ENCODE measurements at places on chromosomes 5 and 9.

DNA sequence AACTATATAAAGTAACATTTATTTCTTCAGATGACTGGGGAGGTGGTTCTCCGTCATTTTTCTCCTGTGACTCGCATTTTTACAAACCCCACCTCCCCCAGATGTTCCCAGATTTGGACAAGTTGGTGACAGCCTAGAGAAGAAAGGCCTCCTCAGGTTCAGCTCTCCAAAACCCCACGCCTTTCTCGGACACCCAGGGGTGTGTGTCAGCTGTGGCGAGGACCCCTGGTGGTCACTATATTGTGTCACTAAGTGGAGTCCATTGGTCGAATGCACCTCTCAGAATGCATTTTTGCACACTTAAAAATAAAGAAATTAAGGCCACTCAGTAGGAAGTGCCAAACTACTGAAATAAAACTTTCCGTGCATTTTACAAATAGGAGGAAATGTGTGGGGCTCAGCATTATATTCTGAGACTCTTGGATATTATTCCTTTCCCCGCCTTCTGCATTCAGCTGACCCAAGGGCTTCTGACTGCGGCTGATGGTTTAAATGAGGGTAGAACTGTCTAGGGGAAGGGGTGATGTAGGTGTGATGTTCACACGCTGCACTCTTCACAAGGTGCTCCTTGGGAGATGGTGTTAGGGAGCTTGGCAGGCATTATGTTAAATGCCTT, 47.6 kb downstream of the ACO1 start:
- no peak for DNase-seq

- DNase-seq: no peak
Observed at GRCh38 chr5:146052780-146053179, 52.6 kb downstream of the PLAC8L1 start.

DNA sequence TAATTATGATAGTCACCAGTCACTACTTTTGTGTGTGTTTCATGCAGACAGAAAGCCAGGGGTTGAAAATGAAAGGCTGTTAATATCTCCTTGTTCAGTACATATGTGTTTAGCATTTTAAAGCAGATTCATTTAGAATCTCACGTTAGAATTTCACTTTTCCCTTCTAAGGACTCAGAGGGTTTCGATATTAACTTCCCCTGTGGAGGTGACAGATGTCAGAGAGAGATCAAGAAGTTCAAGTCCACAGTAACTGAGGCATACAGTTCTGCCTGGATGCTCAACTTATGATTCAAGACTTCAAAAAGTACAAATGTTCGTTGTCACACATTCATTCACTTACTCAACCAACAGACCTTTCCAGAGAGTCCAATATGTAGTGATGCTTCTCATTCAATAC, 251.1 kb downstream of the EBF1 start:
- DNase-seq: no peak

DNA sequence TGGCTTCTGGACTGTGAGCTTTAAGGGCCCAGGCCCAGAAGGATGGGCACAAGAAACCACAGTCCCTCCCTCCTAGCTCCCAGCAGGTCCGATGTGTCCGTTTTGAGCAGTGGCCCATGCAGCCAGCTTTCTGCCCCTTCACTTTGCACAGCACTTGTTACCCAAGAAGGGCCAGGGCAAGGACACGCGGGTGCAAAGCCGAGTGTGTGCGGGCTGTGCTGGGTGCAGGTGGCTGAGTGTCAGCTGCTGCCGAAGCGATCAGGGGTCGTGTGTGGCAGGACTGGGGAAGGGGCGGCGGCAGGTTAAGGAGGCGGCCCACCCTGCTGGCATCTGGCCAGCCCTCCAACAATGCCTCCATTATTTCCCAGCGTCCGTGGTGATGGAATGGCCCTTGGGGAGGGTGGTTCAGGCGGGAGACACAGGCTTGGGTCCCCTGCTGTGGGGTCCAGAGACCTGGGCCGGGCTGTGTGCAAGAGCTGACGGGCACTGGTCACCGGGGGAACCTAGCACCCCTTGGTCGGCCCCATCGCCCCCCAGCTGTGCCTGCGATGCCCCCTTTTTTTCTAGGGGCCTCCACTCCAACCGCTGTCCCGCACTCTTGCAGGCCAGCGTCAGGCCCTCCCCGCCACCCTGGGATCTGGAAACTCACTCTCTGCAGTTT, 653 bp downstream of the LHX3 start:
- DNase-seq: no peak

DNA sequence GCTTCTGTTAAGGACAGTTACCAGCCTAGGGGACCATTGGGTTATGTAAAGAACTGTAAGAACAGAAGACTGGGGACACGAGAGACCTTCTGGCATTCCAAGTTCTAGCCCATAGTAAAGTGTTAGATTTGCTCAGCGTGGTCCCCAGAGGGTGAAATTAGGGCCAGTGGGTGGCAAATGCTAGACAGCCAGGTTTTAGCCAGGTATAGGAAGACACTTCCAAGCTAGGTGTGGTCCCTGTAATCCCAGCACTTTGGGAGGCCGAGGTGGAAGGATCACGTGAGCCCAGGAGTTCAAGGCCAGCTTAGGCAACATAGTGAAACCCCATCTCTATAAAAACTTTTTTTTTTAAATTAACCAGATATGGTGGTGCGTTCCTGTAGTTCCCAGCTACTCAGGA, 34.3 kb downstream of the ATPSCKMT start:
- no peak for DNase-seq

- DNase-seq: no peak
Observed at GRCh38 chr5:176167800-176168199, 70.4 kb upstream of the SIMC1 start.

DNA sequence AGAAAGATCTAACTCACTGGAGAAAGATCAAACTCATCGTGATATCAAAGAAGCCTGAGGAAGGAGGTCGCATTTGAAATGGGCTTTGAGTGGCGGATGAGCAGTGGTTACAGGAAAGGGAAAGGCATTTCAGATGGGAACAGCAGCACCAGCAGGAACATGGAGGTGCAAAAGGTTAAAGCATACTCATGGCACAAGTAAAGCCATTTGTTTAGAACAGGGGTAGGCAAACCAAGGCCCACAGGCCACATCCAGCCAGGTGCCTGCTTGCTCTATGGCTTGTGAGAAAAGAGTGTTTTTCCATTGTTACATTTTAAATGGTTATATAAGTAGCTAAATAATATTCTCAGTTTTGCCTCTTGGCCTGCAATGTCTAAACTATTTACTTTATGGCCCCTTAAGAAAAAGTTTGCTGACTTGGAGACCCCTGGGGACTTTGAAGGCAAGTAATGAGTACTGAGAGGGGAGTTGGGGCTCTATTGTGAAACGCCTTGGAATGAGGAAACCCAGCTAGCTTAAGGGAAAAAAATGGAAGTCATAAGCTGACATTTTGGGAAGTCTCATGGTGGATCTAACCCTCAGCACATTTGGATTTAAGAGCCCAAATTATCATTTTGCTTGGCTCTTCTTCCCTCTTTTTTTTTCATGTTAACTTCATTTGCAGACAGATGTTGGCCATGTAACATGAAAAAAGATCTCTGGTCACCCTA, 211.1 kb downstream of the NR3C1 start:
- DNase-seq: no peak

DNA sequence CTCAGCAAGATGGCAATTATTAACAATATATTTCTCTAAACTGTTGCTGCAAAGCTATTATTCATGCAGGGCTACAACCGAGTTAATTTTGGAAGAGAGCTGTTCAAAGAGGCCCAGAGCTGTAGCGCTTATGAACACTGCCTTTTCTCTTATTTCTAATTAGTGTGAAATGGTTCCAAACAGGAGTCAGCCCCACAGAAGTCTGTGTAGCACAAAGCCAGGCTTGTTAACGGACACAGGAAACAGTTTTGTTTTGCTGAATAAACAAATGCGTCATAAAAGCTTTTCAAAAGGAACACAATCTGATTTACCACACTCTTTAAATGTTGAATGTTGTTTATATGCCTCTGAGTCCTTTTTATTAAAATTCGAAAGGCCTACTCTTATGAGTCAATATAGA, 396.5 kb downstream of the ANXA1 start:
- no peak for DNase-seq

DNA sequence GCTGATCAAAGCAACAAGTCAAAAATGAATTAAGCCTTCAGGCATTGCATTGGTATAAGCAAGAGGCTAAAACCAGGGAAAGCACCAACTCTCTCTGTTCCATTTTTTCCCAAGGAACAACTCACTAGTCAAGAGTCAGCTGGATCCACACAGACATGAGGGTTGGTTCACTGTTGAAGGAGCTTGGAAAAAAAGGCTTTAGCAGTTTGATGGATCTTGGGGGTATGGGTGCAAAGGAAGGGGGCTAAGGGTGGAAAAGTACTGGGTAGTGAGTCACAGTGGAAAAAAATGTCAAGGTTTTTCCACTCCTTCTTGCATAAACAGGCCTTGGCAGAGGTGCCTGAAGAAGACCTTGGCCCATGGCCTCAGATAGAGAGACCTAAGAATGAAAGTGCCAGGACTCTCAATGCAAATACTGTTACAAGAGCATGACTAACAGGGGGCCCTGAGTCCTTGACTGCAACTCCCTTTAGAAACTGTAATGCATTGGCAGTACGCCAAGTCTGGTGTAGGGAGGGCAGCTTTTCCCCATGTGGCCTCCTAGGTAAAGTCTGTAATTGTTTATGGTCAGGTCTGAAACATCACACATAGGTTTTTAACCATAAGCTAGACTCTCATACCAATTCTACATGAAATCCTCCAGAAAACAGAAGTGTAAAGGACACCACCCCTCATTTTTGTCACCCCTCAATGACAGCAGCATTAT, 23.7 kb downstream of the ACTL7A start:
- no peak for DNase-seq

DNA sequence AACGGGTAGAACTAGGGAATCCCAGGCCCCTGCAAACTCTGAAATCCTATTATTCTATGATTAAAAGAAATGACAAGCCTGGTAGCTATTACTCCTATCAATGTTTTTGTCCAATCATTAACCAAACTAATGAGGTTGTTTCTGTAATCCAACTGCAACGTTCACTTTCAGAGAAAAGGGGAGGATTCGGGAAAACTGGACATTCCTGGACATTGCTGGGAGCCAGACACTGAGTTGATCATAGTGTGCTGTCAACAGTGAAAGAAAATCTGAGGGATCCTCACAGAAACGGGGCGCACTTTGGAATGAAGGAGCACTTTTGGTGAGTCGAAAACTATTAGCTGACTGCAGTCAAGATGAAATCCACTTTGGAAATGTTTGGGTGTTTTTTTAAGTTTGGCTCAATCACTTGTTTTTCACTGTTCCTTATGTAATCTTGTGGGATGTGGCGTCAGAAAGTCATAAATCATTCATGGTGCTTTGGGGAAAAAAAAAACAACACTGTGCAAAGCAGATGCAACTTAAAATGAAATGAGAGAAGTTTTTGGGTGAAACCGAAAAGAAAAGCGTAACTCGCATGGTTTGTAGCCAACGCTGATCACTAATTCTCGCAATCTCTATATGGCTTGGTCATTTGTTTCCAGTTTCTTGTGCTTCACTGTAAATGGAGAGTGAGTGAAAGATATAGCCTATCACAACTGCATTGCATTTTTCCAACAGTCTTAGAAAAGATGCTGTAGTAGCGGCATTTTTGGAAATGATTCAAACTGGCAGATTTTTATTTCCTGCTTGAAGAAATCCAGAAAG, 51.2 kb upstream of the ADRA1B start:
- DNase-seq: no peak

DNA sequence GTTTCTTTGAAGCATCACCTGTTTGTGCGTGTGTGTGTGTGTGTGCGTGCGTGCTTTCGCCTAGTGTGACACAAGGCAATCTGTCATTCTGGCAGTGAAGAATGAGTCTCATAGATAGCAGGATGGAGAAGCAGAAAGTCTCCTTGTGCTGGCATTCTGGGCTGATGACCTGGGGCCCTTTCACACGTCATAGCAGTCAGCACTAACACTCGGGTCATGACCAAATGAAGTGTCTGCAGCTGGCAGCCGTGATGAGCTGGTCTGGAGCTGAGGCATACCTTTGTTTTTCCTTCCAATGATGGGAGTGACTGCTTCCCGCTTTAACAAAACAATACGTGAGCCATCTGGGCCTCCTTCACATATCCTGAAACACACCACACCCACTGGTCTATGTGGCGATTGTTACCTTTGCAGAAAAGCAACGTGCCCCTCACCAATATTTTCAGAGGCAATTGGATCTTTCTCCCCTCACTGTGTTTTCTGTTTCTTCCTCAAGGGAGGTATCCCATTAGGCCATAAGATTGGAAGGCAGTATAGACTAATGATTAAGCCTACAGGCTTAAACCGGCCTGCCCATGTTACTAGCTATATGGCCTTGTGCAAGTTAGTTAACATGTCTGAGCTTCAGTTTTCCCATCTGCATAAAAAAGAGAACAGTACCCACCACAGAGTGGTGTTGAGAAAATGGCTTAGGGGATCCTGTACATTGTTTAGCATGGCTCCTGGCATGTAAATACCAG, 88.8 kb downstream of the SREK1 start:
- DNase-seq: no peak

GRCh38 chr9:32503008-32503407, 23.0 kb downstream of the RIGI start:
- DNase-seq: no peak

- no peak for DNase-seq
Observed at GRCh38 chr5:107294669-107295068, 376.1 kb downstream of the EFNA5 start.

DNA sequence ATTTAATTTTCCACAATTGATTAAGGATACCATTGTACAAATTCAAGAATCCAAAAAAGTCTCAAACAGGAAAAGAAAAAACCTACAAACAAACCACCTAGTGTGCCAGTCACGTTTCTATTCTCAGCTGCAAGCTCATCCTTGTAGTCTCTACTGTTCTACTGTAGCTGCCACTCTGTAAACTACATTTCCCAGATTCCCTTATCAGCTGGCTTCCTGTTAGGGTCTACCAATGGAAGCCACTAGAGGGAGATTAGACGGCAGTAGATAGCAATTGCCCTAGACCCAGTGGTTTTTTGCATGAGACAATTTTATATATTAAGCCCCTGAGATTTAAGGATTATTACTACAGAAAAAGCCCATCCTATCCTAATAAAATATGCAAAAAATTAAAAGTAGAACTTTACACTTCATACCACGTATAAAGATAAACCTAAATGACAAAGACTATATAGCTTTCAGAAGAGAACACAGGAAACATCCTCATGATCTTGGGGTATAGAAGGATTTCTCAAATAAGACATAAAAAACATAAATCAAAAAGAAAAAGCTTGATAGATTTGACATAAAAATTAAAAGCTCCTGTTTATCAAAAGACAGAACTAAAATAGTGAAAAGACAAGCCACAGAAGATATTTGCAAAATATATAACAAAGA, 37.4 kb downstream of the P4HA2 start:
- DNase-seq: no peak

DNA sequence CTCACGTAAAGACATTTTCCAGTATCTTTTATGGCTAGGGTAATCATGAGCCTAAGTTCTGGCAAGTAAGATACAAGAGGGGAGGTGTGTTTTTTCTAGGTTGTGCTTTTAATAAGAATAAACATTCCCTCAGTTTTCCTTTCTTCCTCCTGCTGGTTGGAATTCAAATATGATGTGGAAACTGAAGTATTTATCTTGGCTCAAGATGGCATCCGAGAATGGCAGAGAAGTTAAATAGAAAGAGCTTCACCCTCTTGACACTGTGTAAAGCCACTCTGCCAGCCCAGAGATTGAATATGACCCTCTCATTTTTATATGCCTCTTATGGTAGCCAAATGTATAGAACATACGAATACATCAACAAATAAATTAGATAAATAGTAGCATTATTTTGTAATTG, 438.4 kb downstream of the ISL1 start:
- no peak for DNase-seq

GRCh38 chr5:123455640-123456039, 32.4 kb upstream of the CEP120 start:
- no peak for DNase-seq

GRCh38 chr9:15404171-15404570, 18.5 kb upstream of the SNAPC3 start:
- DNase-seq: no peak

GRCh38 chr9:116821633-116822229, 134.6 kb downstream of the TRIM32 start:
- no peak for DNase-seq

Data from stimulated activated CD4-positive, alpha-beta T cell treated with anti-CD3 and anti-CD28 coated beads, Interleukin-15, amount 100 ng/mL, for 1 hour (primary cell).